Muscle of leg (tissue), 16 donors: ENCODE measurements at places on chromosomes 13 and 19. TPM values are rescaled to one million over a fixed set of nuclear protein-coding genes. Genes with fewer than 3 reads are reported as not detected.

The SHANK1 gene
- polyA plus RNA-seq = 29.7 TPM

The ATP7B gene
- 5.9 TPM for polyA plus RNA-seq

The ZNF808 gene
- 5.6 TPM for polyA plus RNA-seq

The KIR2DL3 gene
- not detected for polyA plus RNA-seq

- DNase-seq = peak; percentile 32
Measured at GRCh38 chr19:2494084-2494446, 18.1 kb downstream of the GADD45B start.

- DNase-seq = no peak
Measured at GRCh38 chr19:4108767-4109625, 14.9 kb downstream of the MAP2K2 start.

- DNase-seq = no peak
Measured at GRCh38 chr13:79534596-79534995, 53.6 kb downstream of the NDFIP2 start.

- no peak for DNase-seq
Measured at GRCh38 chr19:44748426-44749254, at the start of gene BCL3. TSS of gene BCL3 (plus strand) at chr19:44748708. CDS start at chr19:44748791, 83 bp downstream.

DNA sequence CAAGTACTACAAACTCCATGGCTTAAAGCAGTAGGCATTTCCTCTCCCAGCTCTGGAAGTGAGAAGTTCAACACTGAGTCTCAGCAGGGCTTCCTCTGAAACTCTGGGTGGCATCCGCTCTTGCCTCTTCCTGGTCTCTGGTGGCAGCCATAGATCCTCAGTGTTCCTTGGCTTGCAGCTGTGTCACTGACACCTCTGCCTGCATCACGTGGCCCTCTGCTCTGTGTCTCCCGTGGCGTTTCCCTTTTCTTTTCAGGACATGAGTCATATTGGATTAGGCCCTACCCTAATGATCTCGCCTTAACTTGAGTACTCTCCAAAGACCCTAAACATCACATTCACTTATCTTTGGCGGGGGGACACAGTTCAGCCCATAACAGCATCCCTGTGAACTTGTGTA lies 466.7 kb downstream of the MYO16 start:
- DNase-seq = peak; percentile 1

DNA sequence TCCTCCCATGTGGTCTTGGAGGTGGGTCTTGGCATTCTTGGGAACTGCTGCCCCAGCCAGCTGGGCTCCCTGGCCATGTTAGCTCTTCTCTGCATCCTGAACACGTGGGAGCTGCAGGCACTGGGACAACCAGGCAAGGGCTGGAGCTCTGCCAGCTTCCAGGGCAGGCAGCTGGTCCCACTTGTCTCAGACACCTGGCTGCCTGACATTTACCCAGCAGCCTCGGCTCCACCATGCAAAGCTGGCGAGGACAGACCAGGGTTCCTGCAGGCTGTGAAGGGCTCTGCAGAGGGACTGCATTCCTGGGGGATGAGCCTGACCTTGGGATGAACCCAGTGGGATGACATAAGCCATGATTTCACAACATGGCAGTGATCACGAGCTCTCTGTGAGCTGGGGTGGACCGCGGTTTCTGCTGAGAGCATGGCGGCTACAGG lies 99.0 kb upstream of the TSHZ3 start:
- peak; percentile 90 for DNase-seq

GRCh38 chr13:72204291-72204690 lies 337.3 kb upstream of the DACH1 start:
- DNase-seq = no peak
